ENCODE measurements at places on chromosomes 6 and 20. TPM values are rescaled to one million over a fixed set of nuclear protein-coding genes. Genes with fewer than 3 reads are reported as not detected.

DNA sequence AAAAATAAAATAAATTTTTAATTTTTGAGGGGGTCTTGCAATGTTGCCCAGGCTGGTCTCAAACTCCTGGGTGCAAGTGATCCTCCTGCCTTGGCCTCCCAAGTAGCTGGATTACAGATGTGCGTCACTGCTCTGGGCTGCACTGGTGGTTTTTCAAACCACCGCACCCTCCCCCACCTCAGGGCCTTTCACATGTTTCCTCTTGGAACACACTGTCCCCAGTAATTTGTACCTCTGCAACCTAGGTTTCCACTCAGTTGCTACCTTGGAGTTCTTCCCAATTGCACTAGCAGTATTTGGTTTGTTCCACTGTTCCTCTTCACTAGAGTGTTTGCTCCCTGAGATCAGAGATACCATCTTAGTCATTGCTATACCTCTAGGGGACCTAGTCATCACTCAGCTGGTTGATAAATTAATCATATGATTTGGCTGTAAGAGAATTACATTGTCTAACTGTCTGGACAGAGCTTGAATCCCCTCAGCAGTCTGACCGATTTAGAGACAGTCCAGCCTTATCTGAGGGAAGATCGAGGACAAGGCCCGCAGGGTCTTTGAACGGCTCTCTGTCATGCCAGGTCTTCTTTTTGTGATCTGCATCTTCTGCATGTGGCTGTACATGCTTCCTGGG lies 32.0 kb downstream of the CEP43 start:
- DNase-seq, result no peak

Gene CRIP3
- total RNA-seq, result not detected

DNA sequence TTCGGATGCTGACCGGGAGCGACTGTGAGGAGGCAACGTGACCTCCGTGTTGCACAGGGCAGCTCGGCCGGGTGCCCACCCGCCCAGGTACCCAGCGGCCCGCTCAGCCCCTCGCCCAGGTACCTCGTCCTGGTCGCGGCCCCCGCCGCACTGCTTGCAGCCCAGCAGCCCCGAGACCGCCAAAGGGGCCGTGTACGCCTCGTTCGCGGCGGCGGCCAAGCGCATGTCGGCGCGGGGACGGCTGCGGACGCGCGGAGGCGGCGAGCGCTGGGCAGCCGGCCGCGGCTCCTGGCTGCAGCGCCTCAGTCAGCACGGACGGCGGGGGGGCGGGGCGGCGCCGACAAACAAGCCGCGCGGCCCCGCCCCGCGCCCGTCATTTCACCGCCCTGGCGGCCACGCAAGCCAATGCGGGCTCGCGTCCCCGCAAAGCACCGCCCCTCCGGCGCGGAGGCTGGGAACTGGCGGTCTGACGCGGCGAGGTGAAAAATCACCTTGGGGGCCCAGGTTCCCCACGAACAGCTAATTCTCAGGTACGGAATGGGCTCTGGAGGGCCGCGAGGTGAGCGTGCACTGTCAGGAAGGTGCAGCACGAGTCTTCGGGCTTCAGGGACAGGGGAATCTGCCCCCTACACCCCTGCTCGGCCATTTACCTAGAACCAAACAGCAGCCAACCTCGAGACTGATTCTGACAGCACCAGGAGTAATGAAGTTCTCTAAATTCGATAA lies 85.2 kb downstream of the SESN1 start:
- DNase-seq, result peak; percentile 91

DNA sequence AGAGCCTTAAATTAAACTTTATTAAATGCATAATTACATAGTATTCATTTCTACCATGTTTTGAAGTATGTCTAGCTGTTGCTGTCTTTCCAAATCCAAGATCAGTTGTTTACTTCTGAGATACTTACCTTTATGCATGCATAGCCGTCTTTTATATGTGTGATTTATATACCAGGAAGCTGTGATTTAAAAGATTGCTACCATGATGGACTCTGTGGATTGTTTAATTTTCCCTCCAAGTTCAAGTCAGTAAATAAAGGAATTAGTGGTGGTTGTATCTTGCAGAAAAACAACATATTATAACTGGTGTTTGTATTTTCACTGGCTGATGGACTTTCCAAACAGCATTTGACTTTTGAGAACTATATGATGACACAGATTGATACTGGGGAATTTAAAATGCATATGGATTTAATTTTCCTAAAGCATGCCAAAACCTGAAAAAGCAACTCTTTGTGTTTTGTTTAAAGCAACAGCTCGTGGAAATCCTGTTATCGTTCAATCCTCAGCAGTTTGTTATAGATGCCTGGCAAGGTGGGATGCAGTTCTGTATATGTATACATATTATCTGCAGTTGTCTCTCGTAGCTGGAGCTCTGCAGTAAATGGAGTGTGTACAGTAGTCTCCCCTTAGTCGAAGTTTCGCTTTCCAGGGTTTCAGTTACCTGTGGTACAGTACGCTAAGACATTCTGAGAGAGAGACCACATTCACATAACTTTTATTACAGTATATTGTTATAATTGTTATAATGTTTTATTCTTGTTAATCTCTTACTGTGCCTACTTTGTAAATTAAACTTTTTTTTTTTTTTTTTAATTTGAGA lies 77.1 kb downstream of the CBFA2T2 start:
- no peak for DNase-seq

Gene TREM2
- total RNA-seq, result not detected

Gene ZC3H12D
- not detected for total RNA-seq

DNA sequence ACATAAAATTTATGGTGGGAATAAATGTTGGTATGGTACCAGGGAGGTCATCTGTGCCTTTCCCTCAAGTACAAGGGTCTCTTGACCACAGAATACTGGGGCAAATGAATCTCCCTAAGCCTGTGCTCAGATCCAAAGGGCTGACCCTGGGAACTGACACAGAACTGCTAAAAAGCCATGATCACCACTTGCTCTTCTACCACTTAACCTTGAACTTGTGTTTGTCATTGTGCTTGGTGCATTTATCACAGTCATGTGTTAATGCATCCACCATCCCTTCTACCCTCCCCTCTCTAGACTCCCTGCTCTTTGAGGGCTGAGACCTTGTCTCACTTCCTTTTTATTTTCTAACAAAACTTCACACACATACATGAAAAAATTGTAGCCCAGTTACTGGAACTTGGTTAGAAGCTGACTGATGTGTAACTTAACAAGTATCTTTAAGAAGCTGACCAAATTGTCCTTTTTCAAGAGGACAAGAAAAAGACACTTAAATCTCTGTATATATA lies 46.1 kb upstream of the PBOV1 start:
- no peak for DNase-seq

Gene TRERF1
- not detected for total RNA-seq

Gene TMEM30A
- 126 TPM for total RNA-seq

DNA sequence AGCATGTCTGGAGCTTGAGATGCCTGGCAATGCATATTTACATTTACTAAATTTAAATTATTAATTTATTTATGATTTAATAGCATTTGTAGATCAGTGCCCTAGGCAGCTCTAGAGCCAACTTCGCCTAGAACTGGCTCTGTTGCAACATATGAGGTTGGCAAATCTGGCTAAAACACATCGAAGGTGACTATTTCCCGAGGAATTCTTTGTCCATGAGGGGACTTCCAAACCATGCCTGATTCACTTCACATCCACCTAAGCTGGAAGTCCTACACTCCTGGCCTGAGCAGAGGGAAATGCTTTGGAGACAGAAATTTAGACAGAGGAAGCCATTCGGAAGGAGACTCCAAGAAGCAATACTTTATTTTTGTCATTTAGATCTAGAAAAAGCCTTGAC lies 211.0 kb upstream of the ARG1 start:
- no peak for DNase-seq
